ENCODE measurements at places on chromosomes 5 and 9.

GRCh38 chr5:80408484-80409366 is 861 bp downstream of the ZFYVE16 start:
- H3K4me1 ChIP-seq = peaks cover 13% of the 10 kb centered on the region
- no peaks in the 10 kb centered on the region for H3K36me3 ChIP-seq
- peak; percentile 84 for DNase-seq
- H3K4me3 ChIP-seq = peak overlapping the region; percentile 59
- no peaks in the 10 kb centered on the region for H3K27me3 ChIP-seq
- peak overlapping the region; percentile 98 for H3K27ac ChIP-seq

GRCh38 chr9:73079326-73079725 is 72.3 kb upstream of the ANXA1 start:
- H3K4me3 ChIP-seq = no peak overlapping the region
- H3K27me3 ChIP-seq = no peaks in the 10 kb centered on the region
- H3K4me1 ChIP-seq = peaks cover 6% of the 10 kb centered on the region

DNA sequence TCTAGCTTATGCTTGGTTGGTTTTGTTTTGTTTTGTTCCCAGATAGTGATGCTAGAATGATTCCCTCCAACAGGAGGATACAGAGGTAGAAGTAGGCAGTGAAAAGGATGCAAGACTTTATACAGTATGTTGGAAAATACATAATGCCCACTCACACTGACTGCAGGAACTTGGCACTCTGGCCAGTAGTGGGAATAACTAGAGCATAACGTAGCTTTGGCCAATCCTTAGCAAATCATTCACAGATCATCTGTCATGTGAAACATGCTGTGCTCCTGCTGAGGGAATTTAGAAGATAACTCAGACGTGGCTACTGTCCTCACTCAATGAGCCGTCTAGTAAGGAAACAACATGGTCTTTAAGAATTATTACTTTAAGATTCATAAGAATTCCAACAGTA is 13.5 kb downstream of the CFAP90 start:
- no peak overlapping the region for H3K27ac ChIP-seq
- H3K36me3 ChIP-seq = no peaks in the 10 kb centered on the region
- no peaks in the 10 kb centered on the region for H3K4me1 ChIP-seq
- no peak for DNase-seq
- no peak overlapping the region for H3K4me3 ChIP-seq

- H3K4me1 ChIP-seq = no peaks in the 10 kb centered on the region
- H3K27me3 ChIP-seq = no peaks in the 10 kb centered on the region
- no peak for DNase-seq
- no peak overlapping the region for H3K4me3 ChIP-seq
- H3K36me3 ChIP-seq = no peaks in the 10 kb centered on the region
Observed at GRCh38 chr5:68047035-68047434, 168.5 kb upstream of the PIK3R1 start.

- H3K4me3 ChIP-seq = no peak overlapping the region
- no peaks in the 10 kb centered on the region for H3K27me3 ChIP-seq
Observed at GRCh38 chr9:93677641-93678136, 101.3 kb downstream of the PHF2 start.

GRCh38 chr5:39892708-39893107 is 467.9 kb upstream of the DAB2 start:
- no peak overlapping the region for H3K4me3 ChIP-seq
- no peak overlapping the region for H3K27ac ChIP-seq
- H3K36me3 ChIP-seq = no peaks in the 10 kb centered on the region

DNA sequence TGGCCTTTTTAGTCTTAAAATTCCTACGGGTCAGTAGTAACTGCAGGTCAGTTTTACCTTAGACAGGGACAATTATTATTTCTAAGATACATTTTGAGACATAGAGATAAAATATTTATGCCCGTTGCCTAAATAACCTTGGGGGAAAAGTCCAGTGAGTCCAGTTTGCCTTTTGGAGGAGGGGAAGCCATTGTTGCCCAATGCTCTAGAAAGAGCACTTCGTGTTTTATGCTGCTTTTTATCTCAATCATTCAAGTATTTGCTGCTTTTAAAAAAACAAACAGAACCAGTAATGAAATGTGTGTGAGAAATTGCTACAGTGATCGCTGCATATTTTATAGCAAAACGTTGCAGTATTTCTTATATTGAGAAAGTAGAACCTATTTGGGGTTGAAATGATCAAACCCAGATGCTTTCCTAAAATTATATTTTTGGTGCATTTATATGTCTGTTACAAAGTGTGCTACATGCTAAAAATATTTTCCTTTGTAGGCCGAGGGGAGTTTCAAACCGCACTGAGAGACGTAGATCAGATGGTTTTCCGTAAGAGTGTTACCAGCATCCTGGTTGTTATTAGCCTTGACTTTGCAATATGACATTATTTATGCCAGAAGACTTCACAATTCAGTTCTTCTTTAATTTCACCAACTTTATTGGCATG is 266.8 kb downstream of the AOPEP start:
- peak overlapping the region; percentile 62 for H3K27ac ChIP-seq
- no peaks in the 10 kb centered on the region for H3K36me3 ChIP-seq
- H3K27me3 ChIP-seq = no peaks in the 10 kb centered on the region
- DNase-seq = no peak
- H3K4me3 ChIP-seq = no peak overlapping the region

DNA sequence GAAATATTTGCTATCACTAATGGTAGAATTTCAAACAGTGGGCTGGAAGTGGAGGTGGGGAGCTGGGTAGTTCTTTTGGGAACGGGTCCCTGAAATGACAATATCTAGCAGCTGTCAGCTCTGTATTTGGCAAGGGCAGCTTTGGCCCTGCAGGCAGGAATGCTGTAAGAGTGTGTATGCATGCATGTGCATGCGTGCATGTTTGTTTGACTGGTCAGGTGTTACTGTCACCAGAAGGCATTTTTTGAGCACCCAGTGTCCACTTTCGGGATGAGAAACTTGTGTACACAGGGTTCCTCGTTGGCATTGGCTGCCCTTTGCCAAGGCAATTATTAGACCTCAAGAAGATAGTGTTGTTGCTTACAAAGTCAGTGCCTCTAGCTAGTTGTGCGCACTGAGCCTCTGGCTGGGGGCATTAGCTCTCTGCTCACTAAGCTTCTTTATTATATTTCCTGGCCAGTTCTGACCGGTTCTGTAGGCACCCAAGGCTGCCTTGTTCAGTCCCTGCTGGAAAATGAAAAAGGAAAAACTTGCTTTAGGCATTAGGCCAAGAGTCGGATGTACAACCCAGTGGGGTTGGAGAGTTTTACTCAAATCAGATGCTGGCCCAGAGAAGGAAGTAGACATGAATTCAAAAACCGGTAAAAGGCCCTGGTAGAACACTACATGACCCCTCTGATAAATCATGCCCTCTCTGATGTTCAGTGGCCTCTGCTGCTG is 2.0 kb downstream of the CYFIP2 start:
- peaks cover 11% of the 10 kb centered on the region for H3K4me1 ChIP-seq
- no peaks in the 10 kb centered on the region for H3K27me3 ChIP-seq
- H3K4me3 ChIP-seq = no peak overlapping the region
- DNase-seq = no peak
- no peaks in the 10 kb centered on the region for H3K36me3 ChIP-seq

DNA sequence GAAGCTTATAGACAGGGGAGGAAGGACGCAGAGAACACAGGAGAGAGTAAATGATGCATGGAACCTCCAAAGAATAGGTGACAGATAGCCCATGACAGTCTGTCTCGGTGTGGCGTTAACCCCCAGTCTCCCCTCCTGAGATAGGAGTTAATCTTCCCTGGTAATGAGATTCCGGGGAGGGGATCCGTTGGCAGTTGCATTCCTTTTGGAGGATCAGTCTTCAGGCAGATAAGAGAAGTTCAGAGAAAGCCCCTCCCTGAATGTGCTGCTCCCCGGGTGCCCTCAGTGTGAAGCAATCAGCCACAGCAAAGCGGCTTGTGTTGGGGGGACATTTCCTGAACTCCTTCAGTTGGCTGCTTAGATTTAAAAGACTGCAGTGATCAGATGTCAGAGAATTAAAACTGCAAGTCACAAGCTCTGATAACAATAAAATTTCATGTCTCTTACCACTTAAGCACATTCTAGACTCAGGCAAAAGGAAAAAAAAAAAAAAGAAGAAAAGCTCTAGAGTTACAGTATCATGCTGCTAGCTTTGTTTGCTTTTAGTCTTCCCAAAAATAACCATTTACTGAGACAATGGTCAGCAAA is 121.1 kb downstream of the EGFLAM start:
- no peaks in the 10 kb centered on the region for H3K27me3 ChIP-seq
- H3K4me1 ChIP-seq = peaks cover 12% of the 10 kb centered on the region
- H3K27ac ChIP-seq = no peak overlapping the region
- no peak for DNase-seq
- H3K36me3 ChIP-seq = no peaks in the 10 kb centered on the region

DNA sequence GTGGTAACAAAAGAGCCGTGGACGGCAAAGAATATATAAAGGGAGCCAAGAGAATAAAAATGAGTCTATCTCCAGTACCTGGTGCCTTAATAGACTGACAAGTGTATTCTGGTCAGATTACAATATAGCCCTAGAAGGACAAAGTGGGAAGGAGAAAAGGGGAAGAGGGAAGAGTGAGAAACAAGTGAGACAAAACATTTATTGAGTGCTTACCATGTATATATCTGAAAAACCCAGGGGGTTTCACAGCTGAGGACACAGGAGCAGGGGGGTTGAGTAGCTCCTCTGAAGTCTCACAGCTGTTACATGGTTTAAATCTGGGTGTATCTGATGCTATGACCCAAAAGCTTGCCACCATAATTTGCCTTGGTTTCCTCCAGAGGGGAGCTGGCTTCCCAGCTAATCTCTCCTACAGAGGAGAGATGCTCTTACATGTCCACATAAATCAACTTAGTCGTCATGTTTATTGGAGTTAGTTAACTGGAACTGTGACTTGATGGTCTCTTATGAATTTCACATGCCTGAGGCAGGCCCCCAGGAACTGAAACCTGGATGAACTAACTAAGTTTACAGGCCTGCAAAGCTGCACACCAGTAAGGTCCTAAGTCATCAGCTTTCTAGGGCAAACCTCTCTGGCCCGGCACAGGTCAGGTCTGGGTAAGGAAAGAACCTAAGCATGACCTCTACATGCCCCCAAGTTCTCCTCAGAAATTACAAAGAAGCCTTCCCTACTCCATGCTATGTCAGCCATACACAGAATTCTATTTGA is 15.5 kb downstream of the SIL1 start:
- DNase-seq = no peak
- H3K4me3 ChIP-seq = no peak overlapping the region
- H3K27ac ChIP-seq = peak overlapping the region; percentile 41
- H3K4me1 ChIP-seq = peaks cover 64% of the 10 kb centered on the region
- H3K36me3 ChIP-seq = no peaks in the 10 kb centered on the region

DNA sequence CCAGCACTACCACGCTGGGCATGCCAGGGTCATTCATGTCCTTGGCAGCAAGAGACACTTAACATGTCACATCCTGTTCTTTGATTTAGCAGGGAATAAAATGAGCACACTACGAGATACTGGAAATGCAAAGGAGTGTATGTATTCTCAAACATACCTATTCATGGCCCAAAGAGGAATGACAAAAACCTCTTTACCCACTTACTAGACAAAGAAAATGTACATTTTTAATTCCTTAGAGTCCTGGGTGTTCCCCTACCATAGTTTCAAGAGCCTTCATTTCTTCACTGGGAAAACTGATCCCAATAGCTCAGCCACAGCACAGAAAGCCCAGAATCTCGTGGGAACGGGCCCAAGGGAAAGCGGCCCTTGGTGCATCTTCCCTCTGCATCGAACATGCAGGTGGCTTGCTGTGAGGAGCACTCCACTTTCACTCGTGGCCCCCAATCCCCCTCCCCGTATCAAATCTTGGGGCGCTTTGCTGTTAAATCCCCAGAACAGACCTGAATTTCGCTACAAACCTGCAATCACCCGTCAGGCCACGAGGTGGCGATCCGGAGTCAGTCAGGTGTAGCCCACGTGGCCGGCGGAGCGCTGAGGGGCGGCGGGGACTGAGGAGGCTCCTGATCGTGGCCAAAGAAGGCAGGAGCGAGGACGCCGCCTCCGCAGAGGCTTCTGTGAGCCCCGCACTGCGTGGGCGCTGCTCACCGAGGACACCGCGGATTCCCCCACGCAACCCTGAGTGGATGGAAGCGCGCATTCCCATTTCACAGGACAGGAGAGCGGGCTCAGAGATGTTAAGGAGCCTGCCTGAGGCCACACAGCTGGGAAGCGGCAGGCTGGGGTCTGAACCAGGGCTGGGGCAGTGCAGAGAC is 91.4 kb downstream of the LMX1B start:
- DNase-seq = peak; percentile 89
- peaks cover 6% of the 10 kb centered on the region for H3K4me1 ChIP-seq
- H3K27ac ChIP-seq = no peak overlapping the region
- H3K36me3 ChIP-seq = no peaks in the 10 kb centered on the region

GRCh38 chr9:35395706-35396101 is 94.2 kb upstream of the RUSC2 start:
- H3K4me3 ChIP-seq = no peak overlapping the region
- no peaks in the 10 kb centered on the region for H3K36me3 ChIP-seq
- no peaks in the 10 kb centered on the region for H3K4me1 ChIP-seq
- no peaks in the 10 kb centered on the region for H3K27me3 ChIP-seq
- no peak overlapping the region for H3K27ac ChIP-seq
- DNase-seq = no peak

DNA sequence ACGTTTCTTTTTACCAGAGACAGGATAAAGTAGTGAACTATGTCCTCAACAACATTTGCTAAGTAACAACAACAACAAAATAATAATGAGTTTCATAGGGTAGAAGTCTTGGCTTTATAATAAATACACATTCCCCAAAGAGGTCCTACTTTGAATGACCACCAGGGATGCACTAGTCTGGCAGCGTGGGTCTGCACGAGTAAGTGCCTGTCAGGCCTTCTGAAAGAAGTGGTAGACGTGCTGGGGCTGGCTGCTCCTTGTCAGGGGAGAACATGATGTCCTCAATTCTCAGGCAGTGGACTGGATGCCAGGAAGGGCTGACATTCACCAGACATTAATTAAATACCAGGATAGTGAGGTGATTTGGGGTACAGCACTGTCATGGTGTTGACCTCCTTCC is 331.1 kb downstream of the TMEM38B start:
- H3K4me1 ChIP-seq = no peaks in the 10 kb centered on the region
- H3K36me3 ChIP-seq = no peaks in the 10 kb centered on the region
- H3K27me3 ChIP-seq = no peaks in the 10 kb centered on the region
- peak overlapping the region; percentile 14 for H3K27ac ChIP-seq
- DNase-seq = peak; percentile 65

DNA sequence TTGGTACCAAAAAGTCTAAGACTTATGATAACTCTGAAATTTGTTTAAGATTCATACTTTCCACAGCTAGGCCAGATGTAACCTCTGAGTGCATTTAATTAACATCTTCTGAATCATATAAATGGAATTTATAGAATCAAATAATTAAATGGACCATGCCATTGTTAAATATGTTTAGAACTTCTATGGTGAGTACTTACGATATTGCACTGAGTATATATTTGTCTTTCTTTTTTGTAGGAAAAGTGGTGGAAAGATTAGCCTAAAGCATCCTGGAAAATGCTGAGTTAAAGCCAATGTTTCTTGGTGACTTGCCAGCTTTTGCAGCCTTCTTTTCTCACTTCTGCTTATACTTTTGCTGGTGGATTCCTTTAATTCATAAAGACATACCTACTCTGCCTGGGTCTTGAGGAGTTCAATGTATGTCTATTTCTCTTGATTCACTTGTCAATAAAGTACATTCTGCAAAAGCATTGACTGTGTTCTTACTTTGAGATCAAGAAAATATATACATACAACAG is 11.9 kb downstream of the SPINK6 start:
- H3K4me1 ChIP-seq = no peaks in the 10 kb centered on the region
- H3K4me3 ChIP-seq = no peak overlapping the region
- DNase-seq = no peak
- no peaks in the 10 kb centered on the region for H3K27me3 ChIP-seq
- H3K27ac ChIP-seq = no peak overlapping the region
